SJSA1 (cell line): ENCODE measurements at places on chromosomes 7 and 10.

DNA sequence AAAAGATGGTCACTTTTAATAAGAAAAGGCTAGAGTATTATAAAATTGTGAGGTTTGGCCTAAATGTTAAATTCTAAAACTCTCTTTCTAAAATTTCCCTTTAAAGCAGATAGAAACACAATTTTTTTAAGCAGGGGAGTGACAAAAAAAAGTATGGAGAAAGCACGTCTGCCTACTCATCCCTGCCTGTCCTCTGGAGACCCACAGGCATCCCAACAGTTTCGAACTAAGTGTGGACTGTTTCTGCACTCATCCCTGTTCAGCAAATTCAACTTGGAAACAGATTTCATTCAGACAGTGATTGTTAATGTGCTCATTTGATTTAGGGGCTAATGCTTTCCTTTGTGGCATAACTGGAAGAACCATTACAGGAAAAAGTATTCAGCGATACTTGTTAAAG, 192.6 kb upstream of the CXCL12 start:
- no peak for DNase-seq

- DNase-seq, result peak; percentile 59
These were observed 170.4 kb downstream of the SNX13 start for GRCh38 chr7:17769918-17770317.

DNA sequence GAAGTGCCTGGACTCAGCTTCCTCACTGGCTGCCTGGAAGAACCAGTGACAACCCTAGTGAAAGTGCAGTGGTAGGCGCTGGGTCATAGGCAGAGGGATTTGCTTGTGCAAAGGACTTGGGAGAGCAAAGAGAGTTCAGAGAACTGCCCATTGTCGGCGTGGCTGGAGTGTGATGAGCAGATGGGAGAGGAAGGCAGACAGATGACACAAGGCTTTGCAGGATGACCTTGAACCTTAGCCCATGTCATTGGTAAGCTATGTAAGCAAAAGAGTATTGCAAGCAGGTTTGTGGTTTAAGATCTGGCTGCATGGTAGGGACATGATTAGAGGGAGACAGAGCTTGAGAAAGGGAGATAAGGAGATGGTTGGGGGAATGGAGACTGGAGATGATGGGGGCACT, 35.3 kb upstream of the NOBOX start:
- no peak for DNase-seq

DNA sequence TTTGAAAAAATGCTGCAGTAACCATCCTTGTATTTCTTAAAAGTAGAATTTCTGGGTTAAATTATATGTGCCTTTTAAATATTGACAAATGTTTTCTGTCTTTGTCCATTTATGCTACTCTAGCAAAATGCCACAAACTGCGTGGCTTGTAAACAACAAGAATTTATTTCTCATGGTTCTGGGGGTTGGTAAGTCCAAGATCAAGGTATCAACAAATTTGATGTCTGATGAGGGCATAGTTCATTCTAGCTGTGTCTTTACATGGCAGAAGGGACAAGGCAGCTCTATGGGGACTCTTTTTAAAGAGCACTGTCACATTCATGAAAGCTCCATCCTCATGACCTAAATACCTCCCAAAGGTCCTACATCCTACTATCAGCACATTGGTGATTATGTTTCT, 27.7 kb downstream of the ZNF277 start:
- no peak for DNase-seq

DNA sequence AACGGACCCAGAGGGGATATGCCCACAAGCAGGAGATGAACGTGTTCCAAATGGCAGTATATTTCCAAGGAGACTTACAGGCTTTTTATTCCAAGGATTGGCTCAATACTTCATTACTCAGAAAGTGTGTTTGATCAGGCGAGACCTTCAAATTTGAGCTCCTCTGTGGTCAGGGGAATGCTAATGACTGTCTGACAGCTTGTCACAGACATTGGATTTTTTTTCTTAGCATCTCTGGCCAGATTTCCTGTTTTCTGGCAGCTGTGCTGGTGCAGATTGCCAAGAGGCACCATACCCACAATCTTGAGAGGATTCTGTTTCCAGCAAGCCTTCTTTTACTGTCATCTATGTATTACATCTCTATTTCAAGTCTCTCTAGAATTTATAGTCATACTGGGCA, 93.8 kb downstream of the C1GALT1 start:
- no peak for DNase-seq

- no peak for DNase-seq
These were observed 115.9 kb upstream of the MEOX2 start for GRCh38 chr7:15802425-15802824.

GRCh38 chr7:100057006-100057405, 7.4 kb downstream of the ZSCAN21 start:
- no peak for DNase-seq

GRCh38 chr10:98316170-98316569, 48.2 kb upstream of the LOXL4 start:
- DNase-seq, result no peak

GRCh38 chr10:17851611-17852010, 42.5 kb downstream of the MRC1 start:
- no peak for DNase-seq

DNA sequence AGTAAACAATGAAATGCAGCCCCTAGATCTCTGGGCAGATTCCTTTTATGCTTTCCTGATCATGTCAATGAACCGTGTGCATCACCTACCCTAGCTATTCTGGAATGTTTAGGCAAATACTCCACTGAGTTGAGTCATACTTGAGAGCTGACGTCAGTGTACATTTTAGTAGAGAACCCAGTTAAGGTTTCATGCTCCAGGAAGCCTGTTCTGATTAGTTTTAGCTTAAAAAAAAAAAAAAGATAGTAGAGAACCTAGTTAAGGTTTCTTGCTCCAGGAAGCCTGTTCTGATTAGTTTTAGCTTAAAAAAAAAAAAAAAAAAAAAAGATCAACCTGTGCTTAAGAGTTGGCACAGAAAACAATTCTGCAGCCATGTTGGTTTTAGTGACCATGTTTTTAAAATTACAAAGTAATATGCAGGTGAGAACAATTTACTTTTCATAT, 3.7 kb upstream of the MCU start:
- DNase-seq, result peak; percentile 75

DNA sequence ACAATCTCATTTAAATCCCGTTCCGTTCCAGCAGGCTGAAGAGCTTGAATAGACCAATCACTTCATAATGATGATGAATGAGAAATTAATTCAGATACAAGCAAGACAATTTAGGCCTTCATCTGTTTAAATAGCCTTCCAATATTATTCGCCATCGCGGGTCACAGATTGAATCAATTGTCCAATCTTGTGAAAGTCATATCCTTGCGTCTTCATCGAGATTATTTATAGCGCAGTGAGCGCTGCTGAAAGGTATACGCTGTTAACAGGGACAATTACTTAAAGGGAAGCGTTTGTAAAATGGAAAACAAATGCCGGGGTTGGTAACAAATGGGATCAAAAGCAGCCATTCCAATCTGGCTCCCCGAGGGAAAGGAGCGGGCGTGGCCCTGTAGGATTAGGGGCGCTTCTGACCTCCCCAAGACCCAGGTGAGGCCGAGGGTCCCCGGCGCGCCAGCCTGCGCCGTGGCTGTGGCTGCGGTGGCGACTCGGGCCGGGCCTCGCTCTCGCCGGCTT, 8.6 kb downstream of the EVX1 start:
- DNase-seq, result no peak

GRCh38 chr7:131436384-131436783, 108.7 kb downstream of the MKLN1 start:
- no peak for DNase-seq

DNA sequence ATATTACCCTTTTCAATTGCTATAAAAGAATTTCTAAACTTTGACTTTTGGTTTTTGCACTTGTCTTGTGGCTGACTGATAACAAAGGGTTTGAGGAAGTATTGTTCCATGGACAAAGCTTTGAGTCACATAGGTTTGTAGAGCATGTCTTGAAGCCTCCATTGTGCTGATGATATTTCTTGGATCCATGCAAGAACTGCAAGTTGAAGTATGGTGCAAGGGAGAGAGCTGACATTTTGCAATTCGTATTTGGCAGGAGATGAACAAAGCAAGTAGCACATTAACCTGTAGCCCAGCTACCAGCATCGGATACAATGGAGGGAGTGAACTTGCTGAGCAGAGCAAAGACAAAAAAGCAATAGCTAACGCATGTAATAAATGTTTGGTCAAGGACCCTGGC, 23.4 kb downstream of the MGAM2 start:
- DNase-seq, result no peak

DNA sequence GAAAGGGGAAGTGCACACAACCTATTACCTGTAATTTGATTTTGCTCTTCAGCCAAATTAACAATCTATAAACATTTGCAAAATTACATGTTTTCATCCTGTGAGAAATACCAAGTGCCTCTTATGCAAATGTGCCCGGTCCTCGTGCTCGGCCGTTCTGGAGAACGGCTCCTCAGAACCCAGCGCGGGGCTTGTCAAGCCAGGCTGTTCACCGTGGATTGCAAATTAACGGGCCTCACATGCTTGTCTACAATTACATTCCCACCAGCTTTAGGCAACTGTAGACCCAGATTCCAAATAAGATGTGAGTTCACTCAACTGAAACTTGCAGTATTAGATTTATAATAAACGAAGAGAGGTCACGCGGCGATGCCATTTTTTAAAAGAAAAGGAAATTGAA, 8.8 kb downstream of the FOXL3 start:
- no peak for DNase-seq

DNA sequence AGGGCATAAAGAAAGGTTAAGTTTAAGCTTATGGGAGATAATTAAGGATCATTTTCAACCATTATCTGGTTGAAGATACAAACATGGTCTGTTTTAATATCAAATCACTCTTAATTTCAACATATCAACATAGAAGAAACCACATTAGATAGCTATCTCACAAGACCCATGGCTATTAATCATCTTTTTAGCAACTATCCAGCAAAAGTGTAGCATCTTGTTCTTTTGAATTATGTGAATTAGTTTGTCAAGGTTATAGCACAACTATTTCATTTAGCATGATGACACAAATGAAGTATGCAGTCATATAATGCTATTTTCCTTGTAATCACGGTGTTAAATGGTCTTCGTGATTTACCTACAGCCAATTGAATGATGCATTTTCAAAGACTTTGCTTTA, 58.9 kb upstream of the PPP1R9A start:
- DNase-seq, result no peak

DNA sequence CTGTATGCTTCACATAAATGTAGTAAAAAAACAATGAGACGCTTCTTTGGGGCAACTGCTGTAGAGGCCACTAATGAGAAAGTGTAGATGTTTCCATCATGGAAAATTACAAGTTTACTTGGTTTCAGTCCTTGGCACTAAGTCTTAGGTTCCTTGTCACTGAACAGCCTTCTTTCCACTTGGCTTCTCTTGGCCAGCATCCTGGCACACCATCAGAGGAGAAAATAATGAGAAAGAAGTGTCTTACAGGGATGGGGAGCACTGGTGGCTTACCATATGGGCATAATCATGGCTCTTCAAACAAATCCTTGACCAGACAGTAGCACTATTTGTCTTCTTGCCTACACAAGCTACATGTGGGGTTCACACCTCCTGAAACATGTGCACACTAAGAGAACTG, 22.5 kb upstream of the SH3PXD2A start:
- DNase-seq, result no peak

DNA sequence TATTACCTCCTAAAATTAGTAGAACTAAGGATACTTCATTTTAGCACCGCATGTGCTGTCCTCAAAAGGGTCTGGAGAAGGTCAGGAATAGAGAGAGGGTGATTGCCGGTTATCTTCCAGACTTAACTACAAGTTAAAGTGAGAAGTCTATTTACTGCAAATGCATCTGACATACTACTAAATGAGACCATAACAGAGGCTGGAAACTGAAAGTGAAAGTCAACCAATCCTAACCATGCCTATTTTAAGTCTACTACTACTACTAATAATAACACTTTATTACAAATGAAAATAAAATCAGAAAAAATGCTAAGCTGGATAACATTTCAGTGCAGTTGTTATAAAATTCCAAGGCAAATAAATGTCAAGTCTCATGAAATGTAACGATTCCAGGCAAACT, 244.7 kb downstream of the KIF20B start:
- no peak for DNase-seq

- no peak for DNase-seq
These were observed 567 bp upstream of the CDCA7L start for GRCh38 chr7:21946222-21946709.

DNA sequence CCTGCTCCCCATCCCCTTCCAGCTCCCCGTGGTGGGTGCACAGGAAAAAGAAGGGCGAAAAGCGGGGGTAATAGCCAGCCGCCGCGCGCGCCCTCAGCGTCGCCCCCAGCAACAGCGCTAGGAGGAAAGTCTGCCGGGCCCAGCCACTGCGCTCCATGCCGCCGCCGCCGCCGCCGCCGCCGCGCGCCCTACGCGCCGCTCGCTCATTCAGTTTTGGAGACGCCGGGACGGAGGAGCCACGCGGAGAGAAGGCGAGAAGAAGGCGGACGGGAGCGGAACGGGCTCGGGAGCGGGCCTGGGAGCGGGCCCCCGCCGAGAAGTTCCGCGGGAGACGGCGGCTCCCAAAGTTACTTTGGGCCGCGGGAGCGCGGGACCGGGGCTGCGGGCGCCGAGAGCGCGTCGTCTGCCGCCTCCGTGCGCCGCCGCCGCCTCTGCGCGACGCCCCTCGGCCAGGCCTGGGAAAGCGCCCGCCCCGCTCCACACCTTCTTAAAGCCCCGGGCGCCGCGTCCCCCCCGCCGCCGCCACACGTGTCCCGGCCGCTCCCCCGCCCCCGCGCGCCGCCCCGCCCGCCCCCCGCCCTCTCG, at the start of gene RELN:
RELN (minus strand) TSS at position 459 of the 585 bp plus-strand sequence; CDS start at position 157, 302 bp downstream.
- DNase-seq, result peak; percentile 21

DNA sequence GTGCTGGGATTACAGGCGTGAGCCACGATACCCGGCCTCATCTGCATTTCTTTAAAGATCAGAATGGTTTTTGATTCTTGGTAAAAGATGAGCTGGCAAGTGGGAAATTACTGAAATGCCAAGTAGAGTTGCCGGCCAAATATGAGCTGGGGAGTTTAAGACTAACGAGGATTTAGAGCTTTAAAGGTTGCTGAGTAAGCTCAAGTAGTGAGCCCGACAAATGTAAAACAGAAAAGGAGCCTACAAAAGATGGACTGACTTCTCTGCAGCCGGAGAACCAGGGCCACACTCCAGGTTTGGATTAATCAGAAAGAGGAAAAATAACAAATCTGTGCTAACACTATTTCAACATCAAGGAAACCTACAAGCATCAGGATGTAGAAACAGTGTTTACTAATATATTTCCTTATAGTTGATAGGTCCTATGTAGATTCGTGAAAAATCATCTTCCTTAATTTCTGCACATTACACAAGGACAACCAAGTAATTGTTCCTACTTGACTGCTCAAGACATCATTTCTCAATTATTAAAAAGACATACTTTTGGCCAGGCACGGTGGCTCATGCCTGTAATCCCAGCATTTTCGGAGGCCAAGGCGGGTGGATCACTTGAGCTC, 49.6 kb downstream of the MPP7 start:
- DNase-seq, result no peak

DNA sequence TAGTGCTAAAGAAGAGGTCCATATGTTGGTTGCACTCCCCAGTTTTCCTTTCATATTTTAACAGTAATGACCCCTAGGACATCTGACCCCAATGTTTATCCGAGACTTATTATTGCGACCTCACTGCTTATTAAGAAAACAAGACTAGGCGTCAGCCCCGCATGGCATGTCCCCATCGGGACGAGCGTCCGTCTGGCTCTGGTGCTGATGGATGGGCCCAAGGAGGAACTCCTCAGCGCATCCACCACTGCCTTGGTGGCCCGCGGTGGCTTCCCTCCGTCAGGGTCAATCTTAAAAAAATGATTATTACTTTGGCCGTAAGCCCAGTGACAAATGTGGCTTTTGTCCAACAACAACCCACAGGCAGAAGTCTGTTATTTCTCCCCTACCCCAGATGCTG, 40.1 kb upstream of the CXCL12 start:
- DNase-seq, result peak; percentile 22

GRCh38 chr10:129165076-129165720, 301.8 kb upstream of the MGMT start:
- DNase-seq, result no peak
